Activated T-helper 1 cell treated with anti-CD3 and anti-CD28 coated beads, Interleukin-2, amount 50 U/mL, for 16 hours (primary cell): ENCODE measurements at places on chromosomes 12 and 14.

GRCh38 chr14:100747021-100747586, 20.4 kb downstream of the DLK1 start:
- DNase-seq, result no peak

DNA sequence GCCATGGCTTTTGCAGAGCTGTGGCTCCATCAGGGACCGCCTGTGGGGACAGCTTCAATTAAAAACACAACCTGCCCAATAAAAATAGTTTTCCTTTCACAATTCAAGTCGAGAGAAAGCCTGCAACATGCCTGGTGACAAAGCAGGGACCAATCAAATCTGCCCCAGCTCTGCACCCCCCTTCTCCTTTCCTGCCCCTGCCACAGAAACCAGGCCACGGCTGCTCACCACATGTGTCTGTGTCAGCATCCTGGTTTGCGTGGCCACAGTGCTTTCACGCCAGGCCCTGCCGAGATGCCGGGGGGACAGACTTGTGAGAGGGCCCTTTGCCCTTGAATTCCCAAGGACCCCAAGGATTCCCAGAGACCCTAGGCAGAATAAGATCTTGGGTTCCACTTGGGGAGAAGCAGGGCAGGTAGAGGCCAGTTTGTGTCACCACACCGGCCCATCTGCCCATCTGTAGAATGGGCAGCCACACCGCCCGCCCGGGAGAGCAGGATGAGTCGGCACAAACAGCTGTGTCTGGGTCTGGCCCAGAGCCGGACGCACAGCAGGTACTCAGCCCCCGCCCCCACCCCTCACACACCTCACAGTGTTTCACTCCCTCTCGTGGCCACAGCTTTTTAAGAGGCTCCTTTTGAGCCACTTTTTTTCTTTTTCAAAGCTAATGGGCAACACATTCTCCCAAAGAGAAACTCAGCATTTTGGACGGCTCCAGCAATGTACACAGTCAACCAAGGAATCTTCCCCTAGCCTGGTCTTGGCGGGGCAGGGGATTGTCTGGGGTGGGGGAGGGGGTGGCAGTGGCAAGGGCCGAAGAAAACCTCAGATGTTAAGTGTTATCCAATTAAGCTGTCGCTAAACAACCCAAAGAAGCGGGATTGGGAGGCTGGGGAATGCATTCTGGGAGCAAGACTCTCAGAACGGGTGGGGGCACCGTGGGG, 41.5 kb downstream of the BCL11B start:
- DNase-seq, result peak; percentile 73

DNA sequence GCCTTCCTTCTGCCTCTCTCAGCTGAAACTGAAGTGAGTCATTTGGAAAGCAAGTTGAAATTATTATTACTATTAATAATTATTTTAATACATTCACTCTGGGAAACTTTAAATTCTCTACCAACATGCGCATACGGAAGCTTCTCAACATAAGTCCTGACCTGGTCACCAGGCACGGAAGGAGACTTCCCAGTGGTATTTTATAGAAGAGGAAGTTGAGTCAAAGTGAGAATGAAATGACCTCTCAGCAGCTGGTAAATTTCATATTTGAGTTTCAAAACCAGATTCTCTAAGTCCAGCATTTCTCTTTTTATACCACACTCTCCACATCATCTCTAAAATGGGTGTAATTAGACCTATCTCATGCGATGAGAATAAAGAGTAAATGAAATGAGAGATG, 747.4 kb downstream of the VRK1 start:
- no peak for DNase-seq

- no peak for DNase-seq
Observed at GRCh38 chr14:59450716-59451115, 14.5 kb downstream of the GPR135 start.

- DNase-seq, result no peak
Observed at GRCh38 chr12:122125452-122126341, 47.1 kb downstream of the MLXIP start.

GRCh38 chr14:103518422-103519042, 4.1 kb downstream of the CKB start:
- no peak for DNase-seq

- DNase-seq, result no peak
Observed at GRCh38 chr14:99755629-99756603, 37.3 kb upstream of the EML1 start.

DNA sequence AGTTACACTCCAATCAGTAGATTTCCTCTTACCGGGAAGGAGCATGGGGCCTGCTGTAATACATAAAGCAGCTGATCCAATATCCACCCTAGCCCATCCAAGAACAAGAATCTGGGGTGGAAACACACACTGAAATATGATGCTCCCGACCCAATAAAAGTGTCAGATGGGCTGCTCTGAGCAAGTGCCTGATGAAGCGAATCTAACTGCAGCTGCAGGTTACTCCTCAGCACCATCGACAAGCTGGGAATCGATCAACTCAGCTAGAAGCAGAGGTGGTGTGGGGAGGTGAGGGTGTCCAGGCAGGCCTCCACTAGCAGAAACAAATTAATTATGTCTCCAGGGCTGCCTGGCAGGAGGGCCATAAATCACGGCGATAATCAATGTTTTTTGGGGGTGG, 64.0 kb upstream of the WSCD2 start:
- no peak for DNase-seq

DNA sequence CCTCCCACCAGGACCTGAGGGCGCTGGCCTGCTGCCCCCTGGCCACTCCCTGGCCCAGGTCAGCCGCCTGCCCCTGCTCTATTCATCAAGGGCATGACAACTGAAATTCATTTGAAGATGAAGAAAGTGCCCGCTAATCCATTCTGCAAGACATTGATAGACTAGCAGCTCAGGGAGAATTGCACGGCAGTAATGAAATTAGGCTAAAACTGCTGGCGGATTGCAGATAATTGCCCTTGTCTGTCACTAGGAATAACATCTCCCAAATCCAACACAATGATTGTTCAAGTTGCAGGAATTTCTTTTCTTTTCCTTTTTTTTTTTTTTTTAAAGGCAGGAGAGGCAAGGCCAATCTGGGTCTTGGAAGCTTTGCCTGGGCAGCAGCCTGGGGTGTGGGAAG, 44.5 kb downstream of the MVK start:
- DNase-seq, result no peak

- DNase-seq, result no peak
Observed at GRCh38 chr12:79420146-79420618, 270.6 kb downstream of the PAWR start.

DNA sequence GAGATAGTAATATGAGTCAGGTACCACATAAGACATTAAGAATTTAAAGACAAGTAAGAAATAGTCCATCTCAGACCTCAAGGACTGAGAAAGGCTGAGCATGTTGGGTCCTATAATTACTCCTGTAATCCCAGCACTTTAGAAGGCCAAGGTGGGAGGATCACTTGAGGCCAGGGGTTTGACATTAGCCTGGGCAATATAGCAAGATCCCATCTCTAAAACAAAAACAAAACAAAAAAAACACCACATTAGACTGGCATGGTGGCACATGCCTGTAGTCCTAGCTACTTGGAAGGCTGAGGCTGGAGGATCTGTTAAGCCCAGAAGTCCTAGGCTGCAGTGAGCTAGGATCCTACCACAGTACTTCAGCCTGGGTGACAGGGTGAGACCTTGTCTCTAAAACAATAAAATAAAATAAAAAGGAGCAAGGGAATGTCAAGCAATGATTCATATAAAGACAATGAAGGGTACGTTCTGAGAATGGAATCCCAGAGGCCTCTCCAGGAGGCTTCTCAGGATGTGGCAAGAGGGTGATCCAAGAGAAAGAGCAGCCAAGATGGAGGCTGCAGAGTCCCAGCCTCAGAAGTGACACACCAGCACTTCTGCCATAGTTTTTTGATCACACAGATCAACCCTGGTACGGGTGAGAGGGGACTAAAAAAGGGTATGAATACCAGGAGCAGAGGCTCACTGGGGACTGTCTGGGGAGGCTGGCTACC, 206.4 kb downstream of the CRADD start:
- DNase-seq, result no peak

GRCh38 chr14:65431951-65432350, 19.4 kb downstream of the FUT8 start:
- DNase-seq, result no peak

- DNase-seq, result no peak
Observed at GRCh38 chr14:91281346-91281745, 36.8 kb upstream of the GPR68 start.

DNA sequence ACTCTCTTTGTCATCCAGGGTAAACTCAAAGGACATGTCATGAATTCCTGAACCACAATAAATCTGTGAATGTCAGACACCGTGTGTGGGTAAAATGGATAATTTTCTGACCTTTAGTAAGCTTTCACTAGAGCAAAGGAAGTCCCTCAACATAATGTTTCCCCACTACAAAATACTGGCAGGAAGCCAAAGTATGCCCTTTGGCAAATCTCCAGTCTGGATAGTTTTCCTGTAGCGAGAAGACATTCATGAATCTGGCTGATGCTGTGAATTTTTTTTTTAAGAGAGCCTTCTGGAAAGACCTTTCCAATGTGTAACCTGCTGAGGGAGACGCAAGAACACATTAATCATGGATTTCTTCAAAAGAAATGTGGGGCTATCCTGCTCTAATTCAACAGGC, 389.6 kb upstream of the DDHD1 start:
- no peak for DNase-seq
